T follicular helper cell (primary cell): ENCODE measurements at places on chromosomes 6 and 20.

- no peak for DNase-seq
Observed at GRCh38 chr6:14110001-14110818, 7.4 kb upstream of the CD83 start.

GRCh38 chr20:19314621-19315020 is 102.2 kb downstream of the SLC24A3 start:
- DNase-seq = no peak

GRCh38 chr20:5570452-5570851 is 179.7 kb upstream of the SHLD1 start:
- DNase-seq = no peak

DNA sequence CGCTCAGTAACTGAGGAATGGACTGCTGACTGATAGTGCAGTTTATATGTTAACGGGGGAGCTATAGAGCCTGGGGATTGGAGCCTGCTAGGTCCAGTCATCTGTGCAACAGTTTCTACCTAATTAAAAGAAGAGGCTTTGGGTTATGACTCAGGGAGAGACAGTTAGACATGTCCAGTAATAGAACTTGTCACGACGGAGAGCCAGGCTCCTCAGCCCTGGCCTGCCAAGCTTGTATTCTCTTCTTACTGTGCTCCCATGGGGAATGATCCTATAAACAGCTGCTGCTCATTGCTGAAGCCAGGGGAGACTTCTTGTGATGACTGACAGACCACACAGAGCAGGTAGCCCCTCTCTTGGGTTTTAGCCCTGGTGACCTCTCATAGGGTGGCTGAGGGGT is 69.3 kb downstream of the SYNJ2 start:
- no peak for DNase-seq

DNA sequence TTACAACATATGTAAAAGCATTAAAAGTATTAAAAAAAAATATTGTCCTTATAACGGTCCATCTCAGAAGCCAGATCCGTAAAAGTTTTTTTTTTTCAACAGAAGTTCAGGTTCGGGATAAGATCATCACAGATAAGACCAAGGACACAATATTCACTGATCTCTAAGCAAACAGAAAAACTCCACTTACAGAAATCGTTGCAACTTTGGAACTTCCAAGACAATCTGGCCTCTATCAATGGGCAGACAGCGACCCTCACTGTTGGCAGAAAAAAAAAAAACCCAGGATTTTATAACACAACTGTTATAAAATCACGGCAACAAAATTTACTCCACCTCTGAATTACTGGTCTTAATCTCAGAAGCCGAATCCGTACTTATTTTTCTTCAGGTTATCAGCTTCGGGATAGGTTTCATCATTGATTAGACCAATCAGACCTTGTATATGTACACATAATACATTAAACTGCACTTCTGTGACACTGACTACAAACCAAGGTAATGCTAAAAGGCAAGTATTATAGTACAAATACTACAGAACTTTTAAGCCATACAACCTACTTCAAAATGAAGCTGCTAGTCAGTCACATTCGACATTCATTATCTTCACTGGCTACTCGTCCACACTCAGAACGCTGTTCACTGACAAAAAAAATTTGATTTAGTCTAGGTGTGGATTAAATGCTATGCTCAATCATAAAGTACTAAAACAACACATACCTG is 34.7 kb upstream of the SYNCRIP start:
- DNase-seq = no peak

- no peak for DNase-seq
Observed at GRCh38 chr6:11042750-11043377, 1.2 kb downstream of the ELOVL2 start.

DNA sequence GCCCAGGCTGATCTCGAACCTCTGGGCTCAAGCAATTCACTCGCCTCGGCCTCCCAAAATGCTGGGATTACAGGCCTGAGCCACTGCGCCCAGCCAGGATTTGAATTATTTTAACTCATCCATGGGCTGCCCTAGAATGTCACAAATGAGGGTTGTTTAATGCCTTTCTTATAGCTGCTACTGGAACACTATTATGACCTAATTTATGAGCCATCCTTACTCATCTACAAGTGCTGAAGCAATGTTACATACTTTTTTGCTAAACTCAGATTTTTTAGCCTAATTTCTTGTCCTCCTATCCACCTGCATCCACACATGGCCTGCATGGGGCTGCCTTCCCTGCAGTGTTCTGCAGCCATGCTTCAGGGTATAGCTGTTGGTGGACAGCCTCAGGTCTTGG is 59.9 kb downstream of the RTN4IP1 start:
- DNase-seq = no peak

DNA sequence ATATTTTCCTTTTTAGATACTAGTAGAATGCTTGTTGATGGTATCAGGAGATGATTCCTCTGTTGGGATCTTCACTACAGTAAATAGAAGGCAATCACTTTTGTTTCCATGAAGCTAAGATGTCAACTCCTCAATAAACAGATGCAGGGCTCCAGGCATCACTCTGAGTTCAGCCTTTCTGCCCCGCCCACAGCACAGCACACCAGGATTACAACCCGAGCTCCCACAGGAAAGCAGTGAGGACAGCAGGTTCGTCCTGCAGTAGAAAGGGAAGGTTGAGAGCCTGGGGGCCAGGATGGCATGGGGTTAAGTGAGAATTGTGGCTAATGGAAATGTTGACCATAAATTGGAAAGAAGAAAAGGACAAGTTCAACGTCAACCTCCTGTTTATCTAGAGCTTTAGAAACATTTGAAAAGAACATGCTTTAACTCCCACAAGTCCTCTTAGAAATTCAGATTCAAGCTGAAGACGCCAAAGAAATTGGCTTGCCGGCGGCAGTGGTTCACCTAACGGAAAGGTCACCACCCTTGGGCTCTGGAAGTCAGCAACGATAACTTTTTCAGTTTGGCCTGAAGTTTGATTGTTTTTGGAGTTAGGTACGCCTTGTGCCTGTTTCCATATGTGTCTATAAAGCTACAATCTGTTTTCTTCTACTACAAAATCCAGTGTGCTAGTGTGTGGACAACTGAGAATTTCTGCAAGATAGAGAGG is 144.4 kb upstream of the PDE10A start:
- no peak for DNase-seq

DNA sequence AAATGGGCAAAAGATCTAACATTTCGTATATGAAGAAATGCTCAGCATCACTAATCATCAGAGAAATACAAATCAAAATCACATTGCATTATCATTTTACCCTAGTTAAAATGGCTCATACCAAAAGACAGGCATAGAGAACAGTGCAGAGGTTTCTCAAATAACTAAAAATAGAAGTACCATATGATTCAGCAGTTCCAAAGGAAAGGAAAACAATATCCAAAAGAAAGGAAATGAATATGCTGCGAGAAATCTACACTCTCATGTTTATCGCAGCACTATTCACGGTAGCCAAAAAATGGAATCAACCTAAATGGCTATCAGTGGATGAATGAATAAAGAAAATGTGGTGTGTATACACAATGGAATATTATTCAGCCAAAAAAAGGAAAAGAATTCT is 63.5 kb downstream of the VTA1 start:
- DNase-seq = no peak

DNA sequence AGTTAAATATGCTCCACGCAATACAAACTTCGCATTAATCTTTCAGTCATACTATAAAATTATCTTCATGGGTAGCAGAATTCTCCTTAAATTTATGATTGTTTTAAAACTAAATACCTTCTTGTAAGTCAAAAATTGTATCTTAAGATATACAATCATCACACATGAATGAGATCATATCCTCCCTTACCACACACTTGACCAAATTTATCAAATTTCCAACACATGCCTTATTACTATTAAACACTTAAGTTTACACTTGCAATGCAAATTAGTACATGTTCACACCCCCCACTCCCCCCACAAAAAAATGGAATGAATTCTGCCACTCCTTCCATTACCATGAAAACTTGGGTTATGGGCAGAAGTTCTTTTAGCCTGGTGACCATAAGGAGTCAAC is 13.8 kb downstream of the RANBP9 start:
- DNase-seq = no peak

- DNase-seq = no peak
Observed at GRCh38 chr6:51107769-51108203, 289.1 kb downstream of the TFAP2B start.

- DNase-seq = no peak
Observed at GRCh38 chr6:22053391-22053997, 243.3 kb downstream of the PRL start.

GRCh38 chr6:118739696-118740353 is 88.4 kb upstream of the CEP85L start:
- no peak for DNase-seq

GRCh38 chr20:40081653-40082052 is 607.4 kb downstream of the MAFB start:
- DNase-seq = no peak

- no peak for DNase-seq
Observed at GRCh38 chr6:168015009-168015408, 17.5 kb downstream of the KIF25 start.

GRCh38 chr20:64222291-64222735 is 33.2 kb upstream of the PCMTD2 start:
- DNase-seq = no peak

DNA sequence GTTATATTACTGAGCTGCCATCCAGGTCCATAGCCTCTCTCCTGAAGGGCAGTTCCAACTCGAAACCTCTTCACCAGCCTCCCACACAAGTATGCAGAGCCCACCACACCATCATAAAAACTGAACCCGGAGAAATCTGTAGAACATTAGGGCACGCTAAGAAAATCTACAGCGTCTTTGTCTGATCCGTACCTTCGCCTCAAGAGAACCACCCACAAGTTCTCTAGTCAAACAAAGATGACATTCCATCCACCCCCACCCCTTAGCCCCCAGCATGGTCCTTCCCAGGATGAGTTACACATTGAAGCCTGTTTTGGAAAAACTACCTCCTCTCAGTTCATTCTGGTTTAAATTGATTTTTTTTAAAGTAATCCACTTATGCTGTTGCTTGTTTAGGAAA is 219.7 kb downstream of the ZMYND8 start:
- DNase-seq = no peak

- DNase-seq = no peak
Observed at GRCh38 chr20:59192533-59192896, 28.9 kb downstream of the ZNF831 start.

- DNase-seq = no peak
Observed at GRCh38 chr6:41724228-41724580, 11.2 kb downstream of the TFEB start.
